ENCODE measurements at places on chromosomes 16 and 17. TPM values are rescaled to one million over a fixed set of nuclear protein-coding genes. Genes with fewer than 3 reads are reported as not detected.

- peak overlapping the region; percentile 45 for H3K4me3 ChIP-seq
- peak; percentile 88 for DNase-seq
- peak overlapping the region; percentile 86 for H3K27ac ChIP-seq
- peaks cover 76% of the 10 kb centered on the region for H3K4me1 ChIP-seq
- no peaks in the 10 kb centered on the region for H3K27me3 ChIP-seq
These were observed 77.0 kb upstream of the TNRC6C start for GRCh38 chr17:77881545-77881944.

DNA sequence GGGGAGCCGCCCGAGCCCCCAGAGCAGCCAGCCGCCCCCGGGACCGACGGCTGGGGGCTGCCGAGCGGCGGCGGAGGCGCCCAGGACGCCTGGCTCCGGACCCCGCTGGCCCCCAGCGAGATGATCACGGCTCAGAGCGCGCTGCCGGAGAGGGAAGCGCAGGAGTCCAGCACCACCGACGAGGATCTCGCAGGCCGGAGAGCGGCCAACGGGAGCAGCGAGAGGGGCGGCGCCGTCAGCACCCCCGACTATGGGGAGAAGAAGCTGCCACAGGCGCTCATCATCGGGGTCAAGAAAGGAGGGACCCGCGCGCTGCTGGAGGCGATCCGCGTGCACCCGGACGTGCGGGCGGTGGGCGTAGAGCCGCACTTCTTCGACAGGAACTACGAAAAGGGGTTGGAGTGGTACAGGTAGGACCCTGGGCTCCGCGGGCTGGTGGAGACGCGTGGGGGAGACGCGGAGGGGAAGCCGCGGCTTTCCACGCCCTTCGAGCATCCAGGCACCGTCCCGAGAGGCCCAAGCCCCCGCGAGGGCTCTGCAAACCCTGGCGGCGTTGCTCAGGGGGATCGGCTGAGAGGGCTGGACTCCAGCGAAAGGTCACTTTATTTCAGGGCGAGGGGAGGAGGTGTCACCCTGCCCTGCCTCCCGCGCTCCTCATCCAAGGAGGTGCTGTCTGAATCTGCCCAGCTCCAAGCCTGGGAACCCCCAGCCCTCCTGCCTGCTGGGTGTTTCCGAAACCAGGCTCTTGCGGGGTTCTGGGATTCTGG lies 1.2 kb downstream of the HS3ST4 start:
- no peaks in the 10 kb centered on the region for H3K36me3 ChIP-seq
- no peak overlapping the region for H3K4me3 ChIP-seq
- peaks cover 2% of the 10 kb centered on the region for H3K4me1 ChIP-seq
- H3K27ac ChIP-seq: no peak overlapping the region
- H3K27me3 ChIP-seq: peaks cover 49% of the 10 kb centered on the region
- no peak for DNase-seq

DNA sequence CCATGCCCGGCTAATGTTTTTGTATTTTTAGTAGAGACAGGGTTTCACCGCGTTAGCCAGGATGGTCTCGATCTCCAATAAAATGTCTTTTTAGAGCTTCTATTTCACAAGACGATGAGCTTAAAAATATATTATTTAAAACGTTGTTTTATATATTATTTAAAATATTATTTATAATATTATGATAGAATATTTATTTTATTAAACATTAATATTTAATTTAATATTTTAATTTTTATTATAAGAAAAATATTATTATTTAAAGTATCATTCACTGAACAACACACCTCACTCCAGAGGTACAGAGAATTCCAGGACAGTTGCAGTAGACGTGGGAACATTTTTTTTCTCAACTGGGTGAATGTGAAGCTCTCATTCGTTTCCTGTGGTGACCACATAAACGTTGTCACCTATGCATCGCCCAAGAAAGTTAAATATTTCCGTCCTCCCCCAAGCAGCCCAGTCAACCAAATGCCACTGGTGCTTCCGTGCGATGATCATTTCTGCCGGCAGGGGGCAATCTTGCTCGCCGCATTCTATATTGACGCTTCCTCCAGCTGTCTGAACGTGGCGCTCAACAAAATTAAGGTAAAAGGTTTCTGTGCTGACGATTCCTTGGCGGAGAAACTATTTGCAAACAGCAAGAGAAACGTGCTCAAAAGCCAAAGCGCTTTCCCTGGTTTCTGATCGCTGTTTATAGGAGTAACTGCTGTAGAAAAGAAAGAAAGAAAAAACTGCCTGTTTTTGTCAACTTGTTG lies 41.7 kb upstream of the PRSS54 start:
- DNase-seq: peak; percentile 95
- H3K36me3 ChIP-seq: no peaks in the 10 kb centered on the region
- H3K27me3 ChIP-seq: peaks cover 3% of the 10 kb centered on the region
- no peak overlapping the region for H3K27ac ChIP-seq
- peaks cover 6% of the 10 kb centered on the region for H3K4me1 ChIP-seq

Gene EPX
- not detected for total RNA-seq

Gene SEPTIN12
- total RNA-seq: not detected

DNA sequence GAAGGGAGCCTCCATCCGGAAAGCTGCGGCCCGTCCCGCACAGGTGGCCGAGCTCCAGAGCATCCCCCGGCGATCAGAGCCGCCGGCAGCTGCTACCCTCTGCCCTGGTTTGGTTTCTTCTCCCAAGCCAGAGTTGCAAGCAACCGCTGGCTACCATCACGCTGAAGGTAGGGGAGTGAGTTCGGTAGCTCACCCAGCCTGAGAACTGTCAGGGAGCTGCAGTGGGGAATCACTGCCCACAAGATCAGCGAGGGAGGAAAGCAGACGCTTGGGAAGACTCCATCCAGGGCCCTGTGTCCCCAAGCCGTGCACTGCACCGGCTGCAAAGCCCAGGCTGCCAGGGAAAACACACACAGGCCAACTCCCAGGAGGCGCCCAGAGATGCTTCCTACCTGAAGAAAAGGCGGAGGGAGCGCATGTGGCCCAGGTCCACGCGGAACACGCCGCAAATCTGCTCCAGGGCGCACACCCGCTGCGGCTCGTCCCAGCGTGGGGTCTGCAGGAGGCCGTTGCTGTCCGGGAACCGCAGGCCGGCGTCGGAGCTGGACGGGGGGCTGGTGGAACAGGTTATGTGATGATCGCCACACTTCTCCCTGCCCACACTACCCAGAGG lies 83.3 kb downstream of the TBC1D16 start:
- no peak for DNase-seq
- H3K4me1 ChIP-seq: peaks cover 5% of the 10 kb centered on the region
- H3K27me3 ChIP-seq: no peaks in the 10 kb centered on the region
- no peak overlapping the region for H3K4me3 ChIP-seq
- H3K36me3 ChIP-seq: no peaks in the 10 kb centered on the region

Gene CACNG1
- total RNA-seq: not detected

GRCh38 chr17:46035112-46035818 lies 36.2 kb downstream of the STH start:
- no peaks in the 10 kb centered on the region for H3K27me3 ChIP-seq
- peaks cover 15% of the 10 kb centered on the region for H3K4me1 ChIP-seq
- H3K36me3 ChIP-seq: peaks cover 54% of the 10 kb centered on the region
- H3K4me3 ChIP-seq: no peak overlapping the region

Gene CHST6
- not detected for total RNA-seq

GRCh38 chr17:61009663-61010062 lies 332.0 kb downstream of the BCAS3 start:
- H3K36me3 ChIP-seq: no peaks in the 10 kb centered on the region
- no peaks in the 10 kb centered on the region for H3K4me1 ChIP-seq
- H3K4me3 ChIP-seq: no peak overlapping the region
- H3K27ac ChIP-seq: no peak overlapping the region
- H3K27me3 ChIP-seq: no peaks in the 10 kb centered on the region
- no peak for DNase-seq

- no peaks in the 10 kb centered on the region for H3K36me3 ChIP-seq
- no peak overlapping the region for H3K4me3 ChIP-seq
- no peak for DNase-seq
- H3K27ac ChIP-seq: no peak overlapping the region
These were observed 235.1 kb downstream of the ZNF423 start for GRCh38 chr16:49620869-49621240.

GRCh38 chr17:40338058-40338457 lies 26.5 kb downstream of the GJD3 start:
- peak overlapping the region; percentile 80 for H3K27ac ChIP-seq
- H3K4me3 ChIP-seq: no peak overlapping the region

DNA sequence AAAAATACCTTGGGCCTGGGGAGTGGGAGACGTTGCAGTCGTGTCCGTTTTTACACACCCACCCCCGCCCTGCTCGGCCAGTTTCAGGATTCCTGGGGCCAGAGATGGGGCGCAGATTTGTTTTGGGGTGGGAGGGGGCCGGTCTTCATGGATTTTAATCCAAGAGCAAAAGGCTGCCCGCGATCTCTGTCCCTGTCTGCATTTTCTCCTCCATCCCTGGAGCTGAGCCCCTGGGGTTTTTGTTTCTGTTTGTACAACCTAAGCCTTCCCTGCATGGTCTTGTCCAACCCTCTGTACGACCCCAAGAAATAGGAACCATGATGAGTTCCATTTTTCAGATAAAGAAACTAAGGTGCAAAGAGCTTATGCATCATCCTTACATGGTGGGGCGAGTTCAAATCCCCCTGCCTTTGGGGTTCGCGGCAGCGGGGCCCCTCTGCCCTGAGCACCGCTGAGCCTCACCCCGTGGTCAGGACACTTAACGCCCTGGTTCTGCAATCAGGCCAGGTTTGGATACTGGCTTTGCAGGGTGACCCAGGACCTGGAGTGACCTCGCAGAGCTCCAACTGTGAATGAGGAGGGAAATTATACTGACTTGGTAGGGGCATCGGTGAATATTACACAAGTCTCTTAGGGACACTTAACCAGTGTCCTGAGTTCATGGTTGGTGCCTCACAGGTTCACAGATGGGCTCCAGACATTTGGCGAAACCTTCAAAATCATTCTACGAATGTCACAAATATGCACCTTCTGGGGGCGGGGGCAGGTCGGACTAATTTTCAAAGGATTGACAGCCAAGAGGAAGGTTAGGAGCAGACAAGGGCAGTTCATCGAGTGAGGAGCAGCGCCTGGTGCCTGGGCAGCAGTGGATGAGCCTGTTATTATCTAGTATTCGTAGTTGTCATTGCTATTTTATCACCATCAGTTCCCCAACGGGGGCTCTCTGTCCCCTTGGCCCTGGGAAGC lies 4.1 kb upstream of the FOXF1 start:
- no peak overlapping the region for H3K27ac ChIP-seq
- H3K36me3 ChIP-seq: no peaks in the 10 kb centered on the region
- no peak for DNase-seq
- peaks cover 33% of the 10 kb centered on the region for H3K4me1 ChIP-seq
- H3K27me3 ChIP-seq: peaks cover 72% of the 10 kb centered on the region

Gene LGALS9B
- not detected for total RNA-seq

Gene CA4
- not detected for total RNA-seq

GRCh38 chr16:81198635-81199034 lies 39.9 kb upstream of the BCO1 start:
- no peak overlapping the region for H3K27ac ChIP-seq
- DNase-seq: no peak
- H3K36me3 ChIP-seq: no peaks in the 10 kb centered on the region
- no peaks in the 10 kb centered on the region for H3K4me1 ChIP-seq
- H3K27me3 ChIP-seq: peaks cover 14% of the 10 kb centered on the region
